CD14-positive monocyte (primary cell): ENCODE measurements at places on chromosomes 11 and 22.

- DNase-seq, result no peak
These were observed 175.0 kb downstream of the TENM4 start for GRCh38 chr11:79265756-79266322.

- DNase-seq, result no peak
These were observed 2.6 kb downstream of the PATZ1 start for GRCh38 chr22:31343235-31344191.

GRCh38 chr11:3803726-3804495, 4.4 kb upstream of the PGAP2 start:
- DNase-seq, result no peak

DNA sequence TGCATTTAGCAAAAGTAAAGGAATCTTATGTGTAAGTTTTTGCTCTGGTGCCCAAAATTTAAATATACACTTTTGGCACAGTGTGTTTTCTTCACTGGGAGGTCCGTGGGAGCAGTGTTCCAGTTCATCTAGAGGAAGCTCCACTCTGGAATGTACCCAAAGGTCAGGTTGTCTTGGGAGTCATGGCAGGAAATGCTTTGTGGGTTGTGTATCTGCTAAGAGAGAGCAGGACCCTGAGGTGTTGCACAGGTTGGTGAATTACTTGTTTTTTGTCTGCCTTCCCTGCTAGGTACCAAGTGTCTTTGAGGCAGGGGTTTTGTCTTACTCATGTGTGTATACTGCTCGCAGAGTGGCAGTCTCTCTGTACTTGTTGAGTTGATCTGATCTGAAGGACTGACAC, 37.3 kb downstream of the DIXDC1 start:
- no peak for DNase-seq
